ENCODE measurements at places on chromosomes 16 and 17.

DNA sequence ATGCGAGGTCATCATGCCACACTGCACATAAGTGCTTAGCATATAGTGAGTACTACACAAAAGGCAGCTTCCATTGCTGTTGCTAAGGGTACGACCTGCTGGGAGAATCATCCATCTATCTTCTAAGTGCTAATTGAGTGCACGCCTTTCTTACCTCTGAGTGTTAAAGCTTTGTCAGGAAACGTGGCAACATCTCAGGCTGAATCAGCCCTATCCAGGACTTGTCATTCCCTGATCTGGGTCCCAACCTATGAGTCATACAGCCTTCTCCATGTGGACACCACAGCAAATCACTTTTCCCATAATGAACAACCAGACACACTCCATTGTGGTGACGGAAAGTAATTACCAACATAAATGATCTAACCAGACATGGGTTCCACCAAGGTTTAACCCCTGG is 201.1 kb upstream of the MAF start:
- no peak for DNase-seq

GRCh38 chr16:17301593-17302135 is 169.1 kb downstream of the XYLT1 start:
- DNase-seq, result no peak

DNA sequence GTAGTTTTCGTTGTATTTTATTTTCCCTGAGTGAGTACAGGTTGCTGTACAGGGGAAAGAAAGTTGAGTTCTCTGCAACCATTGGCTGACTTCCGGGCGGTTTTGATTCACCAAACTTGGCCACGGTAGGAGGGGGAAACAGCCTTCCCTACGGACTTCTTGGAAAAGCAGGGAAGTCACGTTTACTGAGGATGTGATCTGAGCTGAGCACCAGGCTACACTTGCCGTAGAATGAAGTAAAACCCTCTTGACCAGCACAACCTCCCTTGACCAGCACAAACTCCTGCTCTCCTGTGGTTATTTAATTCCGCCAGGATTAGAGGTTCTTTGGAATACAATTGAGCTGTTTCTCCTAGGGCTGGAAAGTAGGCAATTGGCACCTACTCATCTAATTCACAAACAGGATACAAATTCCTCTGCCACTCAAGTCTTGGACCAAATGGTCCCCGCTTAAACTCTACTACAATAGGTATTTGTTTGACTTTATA is 242.0 kb upstream of the RBFOX1 start:
- DNase-seq, result no peak

DNA sequence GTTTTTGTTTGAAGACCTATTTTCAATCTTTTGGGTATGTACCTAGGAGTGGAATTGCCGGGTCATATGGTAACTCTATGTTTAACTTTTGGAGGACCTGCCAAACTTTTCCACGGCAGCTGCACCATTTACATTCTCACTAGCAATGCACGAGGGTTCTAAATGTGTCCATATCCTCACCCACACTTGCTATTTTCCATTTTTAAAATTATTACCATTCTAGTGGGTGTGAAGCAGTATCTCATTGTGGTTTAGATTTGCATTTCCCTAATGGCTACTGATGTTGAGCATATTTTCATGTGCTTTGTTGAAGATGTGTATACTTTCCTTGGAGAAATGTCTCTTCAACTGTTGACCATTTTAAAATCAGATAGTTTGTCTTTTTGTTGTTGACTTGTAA is 60.3 kb upstream of the HAPSTR1 start:
- DNase-seq, result no peak

- no peak for DNase-seq
These were observed 10.1 kb downstream of the TK2 start for GRCh38 chr16:66539623-66540469.

GRCh38 chr17:6755731-6756184 is at the start of gene XAF1:
Gene XAF1 (plus strand): TSS chr17:6756046. CDS start chr17:6756079, 33 bp downstream.
- DNase-seq, result no peak

DNA sequence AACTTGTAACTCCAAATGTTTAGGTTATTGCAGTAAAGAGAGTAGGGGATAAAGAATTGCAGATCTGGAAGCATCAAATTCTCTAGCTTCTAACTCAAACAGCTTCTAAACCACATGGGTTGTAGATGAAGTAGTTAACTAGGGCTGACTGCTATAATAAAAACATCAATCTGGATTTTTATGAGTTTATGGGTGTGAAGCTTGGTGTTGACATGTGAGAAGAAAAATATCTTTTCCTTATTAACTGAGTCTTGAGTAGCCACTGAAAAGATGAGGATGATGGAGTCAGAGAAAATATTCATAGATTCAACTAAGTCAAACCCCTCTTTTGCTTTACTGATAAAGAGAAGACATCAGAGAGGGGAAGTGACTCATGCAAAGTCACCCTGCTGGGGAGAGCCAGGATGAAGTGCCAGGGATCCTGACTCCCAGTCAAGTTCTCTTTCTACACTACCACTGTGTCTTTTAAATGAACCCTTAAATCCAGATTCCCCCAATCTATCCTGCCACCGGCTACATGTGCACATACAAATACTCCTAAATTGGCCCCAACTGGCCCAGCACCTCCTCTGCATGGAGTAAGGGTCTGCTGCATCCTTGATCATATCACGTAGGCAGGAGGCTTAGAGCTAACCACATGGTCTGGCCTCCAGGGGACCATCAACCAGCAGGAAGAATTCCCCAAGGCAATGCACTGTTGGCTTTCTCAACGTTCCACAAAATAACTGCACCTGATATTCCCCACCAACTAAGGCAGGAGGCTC is 264.0 kb upstream of the CCL2 start:
- DNase-seq, result no peak

GRCh38 chr16:81921085-81921814 is 90.0 kb downstream of the SDR42E1 start:
- DNase-seq, result no peak

GRCh38 chr17:67353161-67353560 is 13.2 kb downstream of the PSMD12 start:
- DNase-seq, result no peak

DNA sequence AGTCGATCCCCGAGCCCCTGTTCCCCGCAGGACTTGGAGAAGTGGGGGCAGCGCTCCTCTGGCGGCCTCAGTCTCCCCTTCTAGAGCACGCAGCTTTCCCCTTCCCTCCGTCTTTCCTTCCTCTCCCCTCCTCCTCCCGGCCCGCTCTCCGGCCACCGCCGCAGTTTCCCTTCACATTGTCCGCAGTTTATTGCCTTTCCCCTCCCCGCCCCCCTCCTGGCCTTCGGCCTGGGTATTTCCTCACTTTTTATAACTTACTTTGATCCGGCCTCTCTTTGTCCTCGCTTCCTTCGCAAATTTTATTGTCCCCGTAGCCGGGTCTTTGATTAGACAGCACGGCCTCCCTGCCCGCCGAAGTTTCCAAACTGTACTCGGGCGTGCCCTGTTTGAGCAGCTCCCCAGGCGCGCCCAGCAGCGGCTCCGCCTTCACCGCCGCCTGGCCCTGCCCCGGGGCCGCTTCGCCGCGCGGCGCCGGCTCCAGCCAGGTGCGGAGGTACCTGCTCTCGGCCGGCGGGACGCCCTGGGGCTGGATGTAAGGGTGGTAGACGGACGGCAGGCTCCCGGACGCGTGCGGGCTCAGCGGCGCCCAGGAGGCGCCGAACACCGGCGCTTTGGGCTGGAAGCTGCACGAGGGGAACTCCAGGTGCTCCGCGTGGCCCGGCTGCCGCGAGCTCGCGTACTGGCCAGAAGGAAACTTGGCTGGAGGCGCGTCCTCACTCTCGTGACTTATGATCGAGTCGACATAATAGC is 488 bp downstream of the HOXB9 start:
- DNase-seq, result no peak

- no peak for DNase-seq
These were observed 410.9 kb downstream of the SOX9 start for GRCh38 chr17:72531729-72532128.

DNA sequence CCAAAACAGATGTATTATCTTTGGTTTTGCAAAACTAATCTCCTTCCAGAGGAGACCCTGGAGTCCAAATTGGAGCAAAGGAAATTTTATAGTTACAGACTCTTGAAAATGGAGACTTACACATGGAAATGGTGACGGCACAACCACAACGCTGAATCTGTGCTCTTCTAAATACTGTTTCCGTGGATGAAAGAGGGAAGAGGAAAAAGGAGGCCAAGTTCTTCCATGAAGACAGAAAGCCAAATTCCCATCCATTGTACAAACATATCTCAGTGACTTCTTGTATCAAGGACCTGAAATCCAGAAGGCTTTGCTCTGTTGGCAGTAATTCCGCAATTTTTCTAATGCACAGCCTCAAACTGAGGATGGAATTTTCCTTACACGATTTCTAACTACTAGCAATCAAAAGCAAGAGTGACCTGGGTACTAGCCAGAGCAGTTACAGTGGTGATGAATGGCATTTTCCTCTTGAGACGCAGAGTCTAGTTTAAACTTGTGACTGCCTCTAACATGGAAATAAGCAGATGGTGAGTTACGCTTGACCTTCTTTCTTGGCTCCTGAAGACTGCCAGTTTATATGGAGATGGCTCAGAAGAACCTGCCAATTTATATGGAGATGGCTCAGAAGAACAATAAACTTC is 38.5 kb downstream of the VPS53 start:
- DNase-seq, result no peak

DNA sequence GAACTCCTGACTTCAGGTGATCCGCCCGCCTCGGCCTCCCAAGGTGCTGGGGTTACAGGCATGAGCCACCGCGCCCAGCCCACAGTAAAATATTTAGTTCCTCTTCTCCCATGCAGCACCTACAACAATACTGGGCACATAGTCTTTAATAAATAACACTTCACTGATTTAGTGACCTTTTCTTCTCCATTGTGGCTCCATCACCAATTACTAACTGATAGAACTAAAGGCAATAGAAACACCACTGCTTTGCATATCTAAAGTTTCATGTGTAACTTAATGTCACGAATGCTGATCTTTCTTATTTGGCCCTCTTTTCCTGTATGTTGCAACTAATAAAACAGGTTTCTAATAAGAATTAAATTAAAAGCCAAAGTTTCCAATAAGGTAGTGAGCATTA is 38.9 kb downstream of the TRIM37 start:
- no peak for DNase-seq

DNA sequence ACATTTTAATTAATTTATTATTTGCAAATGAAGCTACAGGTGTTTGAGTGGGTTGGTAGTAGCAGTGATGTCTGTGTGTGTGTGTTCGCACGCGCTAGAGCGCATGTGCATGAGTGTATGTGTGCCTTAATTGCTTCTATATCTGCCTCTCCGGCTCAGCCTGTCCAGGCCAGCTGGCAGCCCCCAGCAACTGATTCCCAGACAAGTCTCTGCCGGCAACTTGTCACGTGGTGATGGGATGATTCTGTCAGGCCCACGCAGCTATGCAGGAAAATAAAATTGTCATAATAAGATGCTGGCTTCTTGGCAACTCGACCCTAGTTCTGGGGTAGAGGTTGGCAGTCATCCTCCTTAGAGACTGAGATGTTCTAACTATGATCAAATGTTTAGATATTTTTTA is 712.8 kb upstream of the SOX9 start:
- no peak for DNase-seq

GRCh38 chr16:19929062-19929511 is 44.4 kb upstream of the GPRC5B start:
- DNase-seq, result no peak

All from fibroblast of skin of left quadriceps (primary cell).